ENCODE measurements at places on chromosomes 1 and 21.
A peak's percentile ranks its signal among the peaks of the same experiment; 100 is the strongest.

GRCh38 chr1:61043010-61043820 is 39.1 kb upstream of the NFIA start:
- peak; percentile 74 for DNase-seq

DNA sequence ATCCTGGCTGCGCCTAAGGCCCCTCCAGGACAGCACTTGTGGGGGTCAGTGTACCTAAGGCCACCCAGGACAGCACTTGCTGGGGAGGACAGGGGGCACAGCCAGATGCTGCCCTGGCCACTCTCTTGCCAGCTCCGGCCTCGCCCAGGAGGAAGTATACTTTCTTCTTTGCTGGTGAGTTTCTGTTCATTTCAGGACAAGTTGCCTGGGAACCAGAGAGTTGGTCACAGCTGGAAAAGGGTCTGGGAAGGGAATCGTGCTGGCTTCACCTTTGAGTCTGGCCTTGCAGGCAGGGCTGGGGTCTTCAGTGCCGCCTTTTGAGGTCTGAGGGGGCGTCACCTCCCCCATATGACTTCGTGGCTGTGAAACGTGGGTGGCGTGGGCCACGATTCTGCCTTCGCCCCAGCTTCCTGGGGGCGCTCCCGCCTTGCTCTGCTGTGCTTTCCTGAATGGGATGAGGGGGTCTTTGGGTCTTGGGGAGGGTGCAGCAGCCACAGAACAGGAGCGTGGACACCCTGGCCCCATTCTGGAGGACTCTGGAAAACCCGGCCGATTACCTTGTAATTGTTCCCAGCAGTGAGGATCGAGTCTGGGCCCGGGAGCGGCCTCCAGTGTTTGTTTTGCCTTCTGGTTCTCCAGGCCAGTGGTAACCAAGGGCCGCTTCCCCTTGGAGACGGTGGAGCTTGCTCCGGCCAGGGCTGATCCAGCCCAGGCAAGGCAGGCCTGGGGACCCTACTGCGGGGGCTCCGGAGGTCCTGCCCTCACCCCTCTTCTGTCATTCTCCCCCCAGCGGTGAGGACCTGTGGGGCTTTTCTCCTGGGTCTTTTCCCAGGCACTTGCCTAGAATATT is 45.9 kb downstream of the SPSB1 start:
- no peak for DNase-seq

GRCh38 chr1:222107975-222108374 is 366.1 kb upstream of the DUSP10 start:
- DNase-seq: no peak

GRCh38 chr1:19402031-19402813 is 83.1 kb downstream of the CAPZB start:
- DNase-seq: no peak

- no peak for DNase-seq
These were observed 522.1 kb upstream of the LRRC7 start for GRCh38 chr1:69045572-69045971.

GRCh38 chr1:187956975-187957374 is 1128.2 kb downstream of the PLA2G4A start:
- DNase-seq: no peak

GRCh38 chr1:47608296-47608875 is 170.5 kb downstream of the FOXD2 start:
- DNase-seq: no peak

DNA sequence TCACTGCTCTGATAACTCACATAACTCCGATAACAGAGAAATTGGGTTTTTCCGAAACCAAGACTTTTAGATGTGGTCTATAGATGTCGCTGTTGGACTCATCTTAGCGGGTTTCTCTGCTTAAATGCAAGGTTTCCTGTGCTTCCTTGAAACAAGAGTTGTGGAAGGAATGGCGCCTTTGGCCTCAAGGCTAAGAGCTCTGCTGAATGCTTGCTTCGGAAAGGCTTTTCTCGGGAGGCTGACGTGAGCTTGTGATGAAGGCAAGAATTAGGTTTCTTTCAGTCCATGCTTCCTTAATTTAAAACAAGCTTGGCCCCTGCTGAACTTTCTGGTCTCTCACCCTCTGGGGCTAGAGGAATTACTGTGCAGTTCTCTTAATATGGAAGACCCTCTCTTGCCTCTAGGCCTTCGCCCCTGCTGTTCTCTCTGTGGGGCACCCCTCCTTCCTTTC is 113.5 kb downstream of the MAP3K21 start:
- DNase-seq: peak; percentile 67

- no peak for DNase-seq
These were observed 121.7 kb downstream of the SIPA1L2 start for GRCh38 chr1:232508130-232508701.

GRCh38 chr1:194570476-194570875 is 1384.1 kb upstream of the B3GALT2 start:
- peak; percentile 19 for DNase-seq

GRCh38 chr1:232653789-232654188 is 23.9 kb upstream of the SIPA1L2 start:
- no peak for DNase-seq

GRCh38 chr1:204960306-204961125 is 82.5 kb upstream of the CNTN2 start:
- DNase-seq: no peak

- DNase-seq: no peak
These were observed 16.4 kb upstream of the ATP1A1 start for GRCh38 chr1:116356673-116357072.

GRCh38 chr1:180997843-180998504 is 24.7 kb downstream of the STX6 start:
- DNase-seq: no peak

DNA sequence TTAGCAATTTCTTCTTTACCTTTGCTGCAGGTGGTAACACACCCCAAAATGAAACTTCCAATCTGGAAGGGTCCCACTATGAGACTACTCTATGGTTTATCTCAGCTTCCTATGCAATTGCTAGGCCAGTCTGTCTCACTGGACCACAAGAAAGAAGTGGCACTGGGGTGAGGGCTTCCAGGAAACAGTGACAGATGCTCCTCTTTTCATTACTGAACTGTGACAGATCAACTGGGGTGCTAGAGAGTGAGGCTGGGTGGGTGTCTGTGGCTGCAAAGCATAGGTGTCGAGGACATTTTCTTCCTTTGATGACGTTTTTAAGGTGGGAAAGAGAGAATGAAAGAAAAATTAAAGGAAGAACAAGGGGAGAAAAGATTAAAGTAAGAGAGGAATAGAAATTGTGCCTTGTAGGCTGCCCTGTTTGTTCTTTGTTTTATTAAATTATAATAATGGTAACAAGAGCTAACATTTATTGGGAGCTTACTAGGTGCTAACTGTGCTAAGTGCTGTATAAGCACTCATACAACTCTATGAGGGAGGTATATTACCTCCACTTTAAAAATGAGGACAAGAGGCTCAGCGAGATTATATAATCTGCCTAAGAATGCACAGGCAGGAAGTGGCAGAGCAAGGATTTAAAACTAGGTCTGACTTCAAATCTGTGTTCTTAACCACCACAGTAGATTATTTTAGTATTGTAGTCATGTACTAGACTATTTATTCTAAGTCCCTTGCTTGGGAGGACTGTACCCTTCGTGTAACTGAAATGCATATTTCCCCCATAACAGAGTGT is 27.8 kb upstream of the DMRTA2 start:
- DNase-seq: no peak

DNA sequence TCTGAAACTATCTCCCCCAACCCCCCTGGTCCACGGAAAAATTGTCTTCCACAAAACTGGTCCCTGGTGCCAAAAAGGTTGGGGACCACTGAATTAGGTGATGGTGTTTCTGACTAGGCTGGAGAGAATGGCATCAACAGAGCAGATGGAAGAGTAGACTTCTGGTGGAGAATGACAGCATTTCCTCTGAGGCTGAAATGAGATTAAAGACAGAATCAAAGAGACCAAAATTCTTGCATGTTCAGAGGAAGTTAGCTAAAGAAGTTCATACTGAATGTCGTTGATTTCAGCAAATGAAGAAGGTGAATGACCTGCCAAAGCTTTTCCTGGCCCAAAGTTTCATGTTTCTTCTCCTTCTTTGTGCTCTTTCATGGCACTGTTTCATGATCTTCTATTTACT is 188.2 kb upstream of the RUNX1 start:
- no peak for DNase-seq

DNA sequence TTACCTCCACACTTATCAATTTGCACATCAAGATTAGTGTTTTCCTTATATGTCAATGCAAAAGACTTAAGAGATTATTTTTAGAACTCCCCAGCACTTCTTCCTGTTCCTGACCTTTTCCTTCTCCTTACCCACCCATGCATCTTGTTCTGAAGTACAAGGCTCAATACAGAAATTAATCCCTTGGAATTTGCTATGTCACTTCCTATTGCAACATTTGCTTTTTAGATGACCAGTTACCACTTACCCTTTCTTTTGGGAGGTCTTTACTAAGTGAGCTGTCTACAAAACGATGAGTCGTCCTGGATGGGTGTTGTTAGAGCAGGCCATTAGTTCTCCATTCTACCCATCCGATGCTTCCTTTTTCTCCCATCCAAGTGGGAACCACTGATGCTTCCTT is 221.2 kb downstream of the FMN2 start:
- no peak for DNase-seq

- no peak for DNase-seq
These were observed 14.6 kb upstream of the PTBP2 start for GRCh38 chr1:96707023-96707422.

- DNase-seq: peak; percentile 26
These were observed 51.8 kb downstream of the SLC44A5 start for GRCh38 chr1:75559136-75559535.

DNA sequence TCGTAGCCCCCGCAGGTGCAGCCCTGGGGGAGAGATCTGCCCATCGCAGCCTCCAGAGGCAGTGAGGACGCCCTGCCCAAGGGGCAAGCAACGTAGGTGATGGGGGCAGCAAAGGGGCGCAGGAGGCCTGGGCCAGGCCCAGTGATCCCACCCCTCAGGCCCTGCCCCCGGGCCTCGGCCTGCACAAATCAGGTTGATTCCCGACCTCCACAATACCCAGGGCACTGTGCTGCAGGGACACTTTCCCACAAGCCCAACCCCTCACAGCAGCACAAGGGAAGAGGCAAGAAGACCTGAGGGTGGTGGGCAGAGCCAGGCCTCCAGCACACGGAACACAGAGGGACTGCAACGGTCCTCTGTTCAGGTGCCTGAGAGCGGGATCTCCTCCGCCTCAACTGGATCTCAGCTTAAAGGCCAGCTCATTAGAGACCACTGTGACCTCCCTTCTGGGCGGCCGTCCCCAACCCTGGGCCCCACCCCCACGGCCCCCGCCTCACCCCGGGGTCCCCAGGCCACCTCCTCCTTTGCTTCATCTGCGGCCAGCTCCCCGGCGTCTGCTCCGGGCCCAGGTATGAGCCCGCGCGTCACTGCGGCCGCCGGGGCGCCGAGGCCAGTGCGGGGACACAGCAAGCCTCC is 812 bp upstream of the ARF1 start:
- no peak for DNase-seq

DNA sequence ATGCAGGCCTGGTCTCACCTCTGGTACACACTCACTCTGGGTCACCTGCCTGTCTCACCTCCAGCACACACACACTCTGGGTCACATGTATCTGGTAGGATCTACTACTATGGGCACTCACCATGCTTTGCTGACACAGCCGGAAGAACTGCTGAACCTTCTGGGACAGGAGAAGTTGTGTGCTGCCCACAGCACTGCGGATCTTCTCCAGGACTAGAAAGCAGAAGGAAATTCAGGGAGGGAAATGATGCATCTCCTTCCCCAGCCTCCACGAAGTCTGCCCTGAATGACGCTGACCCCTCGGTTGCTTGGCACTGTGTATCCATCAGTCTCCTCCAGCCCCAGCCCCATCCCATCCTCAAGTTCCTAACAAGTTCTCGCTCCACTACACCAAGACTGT is 7.9 kb upstream of the SMIM12 start:
- DNase-seq: no peak

- DNase-seq: peak; percentile 82
These were observed 519 bp downstream of the ZNF496 start for GRCh38 chr1:247331172-247331524.

DNA sequence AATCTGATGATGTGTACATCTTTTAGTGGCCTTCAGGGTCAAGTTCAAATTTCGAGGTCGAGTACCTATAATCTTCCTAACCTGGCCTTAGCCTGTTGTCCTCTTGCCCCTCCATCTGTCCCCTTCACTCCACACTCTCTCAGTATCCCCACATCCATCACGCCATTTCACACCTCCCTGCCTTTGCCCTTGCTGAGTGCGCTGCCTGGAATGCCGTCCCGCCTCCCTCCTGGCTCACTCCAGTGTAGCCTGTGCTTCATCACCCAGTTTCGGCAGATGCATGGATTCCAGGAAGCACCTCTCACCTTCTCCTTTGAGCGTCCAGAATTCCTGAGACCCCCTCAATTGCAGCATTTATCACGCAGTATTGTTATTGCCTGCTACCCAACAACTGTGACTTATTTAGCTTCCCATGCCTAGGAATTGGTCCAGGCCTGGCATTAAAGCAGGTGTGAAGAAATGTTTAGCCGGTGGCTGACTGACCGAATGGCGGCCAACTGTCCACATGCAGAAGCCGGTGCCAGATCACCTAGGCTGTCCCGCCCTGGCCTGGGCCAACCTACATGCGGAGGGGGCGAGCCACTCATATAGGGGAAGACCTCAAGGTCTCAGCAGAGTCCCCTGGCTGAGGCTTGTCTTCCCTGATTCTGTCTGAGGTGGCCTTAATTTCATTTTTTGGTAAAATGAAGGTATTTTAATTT is 34.5 kb downstream of the MYOM3 start:
- no peak for DNase-seq

DNA sequence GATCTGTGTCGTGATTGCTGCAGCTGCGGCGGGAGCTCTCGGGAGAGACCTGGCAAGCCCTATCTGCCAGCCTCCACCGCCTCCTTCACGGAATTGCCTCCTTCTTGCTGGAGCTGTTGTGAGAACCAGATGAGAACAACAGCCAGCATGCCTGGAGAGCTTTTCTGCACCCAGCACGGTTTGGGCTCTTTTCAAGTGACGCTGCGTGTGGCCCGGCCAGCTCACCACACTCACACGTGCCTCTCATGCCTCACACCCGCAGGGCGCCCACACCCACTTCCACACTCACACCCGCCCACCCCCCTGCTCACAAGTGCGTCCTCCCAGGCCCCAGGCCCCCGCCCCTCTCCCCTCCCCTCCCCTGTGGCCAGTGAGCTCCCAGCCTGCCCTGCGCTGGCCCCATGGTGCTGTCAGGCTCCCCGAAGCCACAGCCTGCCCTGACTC is 135.7 kb upstream of the RUNX3 start:
- DNase-seq: no peak

GRCh38 chr1:191255354-191256054 is 777.8 kb upstream of the BRINP3 start:
- DNase-seq: no peak

DNA sequence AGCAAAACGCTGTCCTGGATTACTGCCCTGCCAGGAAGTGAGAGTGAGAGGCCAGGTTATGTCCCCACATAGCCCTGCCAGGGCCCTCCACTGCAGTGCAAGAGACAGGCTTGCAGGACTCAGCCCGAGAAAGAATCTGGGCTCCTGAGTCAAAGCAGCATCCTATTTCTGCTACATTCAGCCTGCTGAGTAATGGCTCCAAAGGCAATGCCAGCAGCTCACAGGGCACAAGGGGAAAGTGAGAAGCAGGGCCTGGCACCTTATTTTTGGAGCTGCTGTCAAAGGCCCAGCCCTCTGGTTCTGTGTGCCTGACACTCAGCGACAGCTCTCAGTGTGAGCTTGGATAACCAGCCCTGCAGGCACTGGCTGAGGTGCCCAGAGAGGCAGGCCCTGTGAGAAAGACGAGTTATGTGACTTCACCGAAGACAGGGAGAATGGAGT is 83.9 kb downstream of the DTL start:
- no peak for DNase-seq

Measured in renal pelvis (tissue), 12 donors.